CD4-positive, alpha-beta T cell treated with Interleukin-1 beta for 1 hour (primary cell): ENCODE measurements at places on chromosomes 4 and X.

DNA sequence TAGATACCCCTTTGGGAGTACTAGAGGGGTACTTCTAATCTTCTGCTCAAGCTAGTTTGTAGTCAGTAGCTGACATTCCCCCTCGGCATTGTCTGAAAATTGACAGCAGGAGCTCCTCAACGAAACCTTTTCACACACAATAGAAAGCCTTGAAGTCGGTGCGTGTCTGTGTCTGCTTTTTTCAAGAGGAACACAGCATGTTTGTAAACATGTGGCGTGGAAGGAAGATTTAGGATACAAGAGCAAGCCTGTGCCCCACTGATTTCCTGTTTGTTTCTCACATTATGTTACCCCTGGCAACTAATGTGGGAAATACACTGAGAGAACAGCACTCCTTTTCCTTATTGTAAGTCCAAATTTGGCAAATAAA, 252.6 kb downstream of the ANKRD50 start:
- DNase-seq, result no peak

DNA sequence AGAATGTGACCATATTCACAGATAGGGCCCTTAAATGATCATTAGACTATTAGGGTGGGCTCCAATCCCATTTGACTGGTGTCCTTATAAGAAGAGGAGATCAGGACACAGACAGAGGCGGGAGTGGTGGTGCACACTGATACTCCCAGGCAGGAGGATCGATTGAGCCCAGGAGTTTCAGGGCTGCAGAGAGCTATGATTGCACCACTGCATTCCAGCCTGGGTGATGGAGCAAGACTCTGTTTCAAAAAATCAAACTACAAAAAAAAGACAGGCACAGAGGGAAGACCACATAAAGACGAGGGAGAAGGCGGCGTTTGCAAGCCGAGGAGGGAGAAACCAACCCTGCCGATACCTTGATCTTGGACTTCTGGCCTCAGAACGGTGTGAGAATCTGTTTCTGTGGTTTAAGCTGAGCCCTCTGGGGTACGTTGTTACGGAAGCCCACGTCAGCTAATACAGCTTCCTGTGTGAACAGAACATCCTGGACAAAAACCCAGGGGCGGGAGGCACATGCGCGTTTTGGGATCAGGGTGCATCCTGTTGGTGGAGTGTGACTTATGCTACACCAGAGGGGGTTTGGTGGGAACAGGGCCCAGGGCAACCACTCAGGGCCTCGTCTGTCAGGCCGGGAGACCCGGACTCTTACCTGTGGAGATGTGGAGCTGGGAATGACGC, 211.8 kb upstream of the PSAPL1 start:
- DNase-seq, result peak; percentile 48

- DNase-seq, result peak; percentile 27
Measured at GRCh38 chr4:8192748-8193738, 6.0 kb upstream of the SH3TC1 start.

DNA sequence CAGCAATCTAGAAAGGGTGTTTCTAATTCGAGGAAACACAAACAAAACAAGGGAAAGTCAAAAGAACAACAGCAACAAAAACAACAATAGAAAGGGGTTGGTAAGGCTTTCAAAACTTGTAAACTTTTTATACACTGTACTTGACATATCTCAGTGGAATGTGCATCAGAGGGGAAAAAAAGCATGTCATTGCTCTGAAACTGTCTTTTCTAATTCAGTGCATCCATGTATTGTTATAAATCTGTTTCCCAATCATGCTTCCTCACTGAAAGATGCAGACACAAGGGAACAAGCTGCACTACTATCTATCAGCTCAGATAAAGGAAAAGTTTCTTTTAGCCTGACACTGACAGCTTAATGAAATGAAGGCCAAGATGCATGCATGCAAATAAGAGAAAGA, 44.2 kb upstream of the PCDH18 start:
- no peak for DNase-seq

DNA sequence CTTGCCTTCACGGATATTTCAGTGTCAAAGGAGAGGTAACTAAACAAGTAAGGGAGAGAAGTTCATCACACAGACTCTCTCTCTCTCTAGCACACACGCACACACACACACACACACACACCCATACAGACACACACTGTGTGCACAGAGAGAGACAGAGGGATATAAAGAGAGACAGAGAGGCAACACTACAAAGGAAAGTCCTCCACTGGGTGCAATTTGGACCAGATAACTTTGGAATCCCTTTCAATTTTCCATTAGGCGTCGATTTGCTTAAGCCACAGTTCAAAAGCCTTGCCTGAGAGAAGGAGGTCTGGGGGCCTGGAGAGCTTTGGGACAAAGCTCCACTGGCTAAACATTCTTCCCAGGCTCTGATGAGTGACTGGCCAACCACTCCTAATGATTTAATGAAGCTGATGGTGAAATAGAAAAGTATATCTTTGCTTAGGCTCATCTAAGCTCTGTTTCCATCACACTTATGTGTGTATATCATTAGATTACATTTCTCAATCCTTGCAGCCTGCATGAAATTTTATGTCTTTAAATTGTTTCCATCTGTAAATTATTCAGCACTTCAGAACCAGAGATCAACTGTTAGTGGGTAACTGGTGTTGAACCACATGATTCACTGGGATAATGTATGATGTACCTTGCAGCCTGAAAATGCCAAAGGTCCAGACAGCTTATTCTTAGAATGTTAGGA, 180.8 kb downstream of the MAGEB17 start:
- DNase-seq, result no peak

GRCh38 chr4:118760092-118760491, 74.9 kb downstream of the METTL14 start:
- no peak for DNase-seq

GRCh38 chr4:60809486-60809800, 390.7 kb upstream of the ADGRL3 start:
- DNase-seq, result no peak

DNA sequence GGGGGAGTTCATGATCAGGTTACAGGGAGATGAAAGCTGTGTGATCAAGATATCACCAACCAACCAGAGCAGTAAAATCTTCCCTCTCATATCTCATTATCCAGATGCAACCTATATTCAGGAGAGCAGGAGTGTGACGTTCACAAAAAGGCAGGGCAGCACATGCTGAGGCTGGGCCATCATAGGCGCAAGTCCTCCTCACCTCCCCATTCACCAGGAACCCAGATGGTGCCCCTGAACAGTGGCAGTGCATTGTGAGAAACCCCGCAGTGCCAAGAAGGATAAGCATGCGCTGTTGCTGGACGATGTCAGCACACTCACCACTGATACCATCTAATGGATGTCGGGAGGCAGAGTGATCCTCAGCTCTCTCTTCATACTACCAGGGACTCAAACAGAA, 170.9 kb downstream of the COL25A1 start:
- DNase-seq, result no peak
